GM23248 (cell line): ENCODE measurements at places on chromosomes 16 and 17. TPM values are rescaled to one million over a fixed set of nuclear protein-coding genes. Genes with fewer than 3 reads are reported as not detected.
A peak's percentile ranks its signal among the peaks of the same experiment; 100 is the strongest.

DNA sequence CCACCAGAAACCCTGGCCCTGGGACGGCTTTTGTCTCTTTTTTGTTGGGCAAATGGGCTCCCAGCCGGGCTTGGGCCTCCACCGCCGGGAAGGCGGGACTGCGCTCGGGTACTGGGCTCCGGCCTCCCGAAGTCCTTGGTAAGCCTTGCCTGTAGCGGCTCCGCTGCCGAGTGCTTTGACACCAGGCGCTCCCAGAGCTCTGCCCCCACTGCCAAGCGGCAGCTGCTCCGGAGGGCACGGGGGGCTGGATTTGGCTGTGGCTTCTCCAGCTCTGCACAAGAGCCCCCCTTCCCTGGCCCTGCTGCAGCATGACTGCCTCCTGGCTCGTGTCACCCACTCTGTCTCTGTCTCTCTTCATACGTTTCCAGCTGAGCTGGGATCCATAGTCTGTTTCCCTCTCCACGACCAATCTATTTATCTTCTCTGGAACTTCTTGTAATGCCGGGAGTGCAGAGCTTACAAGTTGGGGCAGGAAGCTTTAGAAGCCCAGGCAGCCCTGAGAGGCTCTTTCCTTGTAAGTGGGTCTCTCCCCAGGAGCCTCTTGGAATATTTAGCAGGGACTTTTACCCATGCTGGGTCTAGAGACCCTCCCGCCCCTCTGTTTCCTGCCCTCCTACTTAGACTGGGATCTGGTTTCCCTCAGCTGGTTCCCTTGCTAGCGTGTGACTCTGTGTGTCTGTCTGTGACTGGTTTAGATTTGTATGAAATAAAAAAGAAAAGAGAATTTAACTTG is 246.9 kb upstream of the GSE1 start:
- no peak for DNase-seq

GRCh38 chr17:45433159-45433535 is 477 bp upstream of the ARHGAP27 start:
- peak; percentile 19 for DNase-seq

- DNase-seq = no peak
Observed at GRCh38 chr17:82677353-82677925, 21.1 kb downstream of the RAB40B start.

DNA sequence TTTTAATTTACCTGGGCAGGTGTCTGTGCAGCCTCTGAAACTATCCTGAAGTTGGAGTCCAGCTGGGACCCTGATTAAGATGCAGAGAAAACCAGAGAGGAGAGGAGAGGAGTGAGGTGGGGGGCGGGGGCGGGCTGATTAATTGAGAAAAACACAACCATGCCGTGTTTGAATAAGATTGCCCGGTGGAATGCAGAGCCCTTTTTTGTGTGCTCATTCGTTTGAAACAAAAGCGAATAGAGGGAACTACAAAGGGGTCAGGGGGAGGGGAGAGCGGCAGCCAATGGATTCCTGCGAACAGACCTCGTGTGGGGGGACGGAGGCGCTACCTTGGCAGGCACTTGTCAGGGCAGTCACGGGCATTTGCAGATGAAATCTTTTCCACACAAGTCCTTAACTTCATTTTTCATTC is 355.8 kb downstream of the SOX9 start:
- DNase-seq = no peak

DNA sequence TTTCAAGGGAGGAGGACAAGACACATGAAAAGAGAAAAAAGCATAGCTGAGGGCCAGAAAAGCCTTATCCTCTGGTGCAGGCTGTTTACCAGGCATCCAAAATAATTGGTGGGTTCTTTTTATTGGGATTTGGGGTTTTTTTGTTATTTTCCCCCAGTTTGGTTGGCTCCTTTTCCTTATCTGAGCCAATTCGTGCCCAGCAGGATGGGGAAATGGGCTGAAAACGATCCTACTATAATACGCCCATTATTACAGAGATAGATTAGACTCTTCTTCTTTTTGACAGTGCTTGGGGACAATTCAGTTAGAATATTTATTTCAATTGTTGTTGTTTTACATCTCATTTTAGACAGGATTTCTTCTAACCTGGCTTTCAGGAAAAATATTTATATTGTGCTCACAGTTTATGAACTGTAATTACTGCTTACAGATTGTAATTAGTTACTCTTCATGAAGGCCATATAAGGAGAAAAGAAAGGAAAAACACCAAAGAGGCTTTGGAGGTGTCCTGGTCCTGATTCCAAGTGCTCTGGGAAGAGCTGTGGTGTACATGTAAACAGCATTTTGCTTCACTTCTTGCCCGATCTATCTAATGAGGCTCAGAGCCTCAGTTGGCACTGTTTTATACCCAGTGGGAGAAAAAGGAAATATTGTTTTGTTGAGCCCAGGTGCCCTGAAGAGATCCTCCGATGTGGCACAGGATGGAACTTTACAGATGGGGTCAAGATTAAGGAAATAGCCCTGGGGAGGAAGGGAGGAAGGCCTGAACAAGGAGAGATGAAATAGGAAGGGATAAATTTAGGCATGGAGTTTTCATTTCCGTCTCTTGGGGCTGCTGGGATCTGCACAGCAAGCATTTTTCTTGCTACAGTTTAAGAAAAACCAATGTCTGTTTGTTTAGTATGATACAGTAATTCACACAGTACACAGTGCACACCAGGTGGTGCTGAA is 611 bp upstream of the ANKRD40 start:
- peak; percentile 45 for DNase-seq

GRCh38 chr17:78324391-78325075 is 35.3 kb downstream of the SOCS3 start:
- peak; percentile 88 for DNase-seq

Gene KRT17
- 0.51 and 3.8 TPM in 2 replicates for total RNA-seq

Gene AIPL1
- total RNA-seq = not detected in 2 replicates

DNA sequence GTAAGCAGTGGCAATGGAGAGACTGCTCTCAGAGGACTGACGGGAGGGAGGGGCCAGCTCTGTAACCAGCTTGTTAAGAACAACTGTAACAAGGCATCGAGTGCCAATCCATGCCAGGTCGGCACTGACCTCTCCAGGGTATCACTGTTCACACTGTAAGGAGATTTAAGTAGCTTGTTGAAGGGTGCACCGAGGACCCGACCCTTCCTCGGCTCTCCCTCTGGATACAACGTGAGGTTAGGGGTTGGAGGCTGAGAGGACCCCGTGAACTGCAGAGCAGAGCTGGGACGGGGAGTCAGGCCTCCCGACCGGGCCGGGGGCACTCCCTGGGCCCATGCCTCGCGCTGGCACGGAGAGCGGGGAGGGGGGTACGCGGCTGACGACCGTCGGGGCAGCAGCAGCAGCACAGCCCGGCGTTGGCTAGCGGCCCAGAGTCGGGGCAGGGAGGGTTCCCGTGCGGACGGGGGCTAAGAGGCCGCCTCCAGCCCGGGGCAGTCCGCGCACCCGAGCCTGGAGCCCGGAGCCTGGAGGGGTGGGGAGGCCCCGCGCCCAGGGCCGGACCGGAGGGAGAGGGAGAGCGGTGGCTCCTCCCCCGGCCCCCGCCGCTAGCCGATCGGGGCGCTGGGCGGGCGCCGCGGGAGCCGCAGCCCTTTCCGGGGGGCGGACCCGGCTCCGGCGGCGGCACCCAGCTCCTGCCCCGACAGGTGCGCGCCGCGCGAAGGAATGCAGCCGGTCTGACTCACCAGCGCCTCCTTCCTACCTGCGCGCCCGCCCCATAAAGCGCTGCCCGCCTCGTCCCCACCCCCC is at the start of gene ITGB4:
TSS of gene ITGB4 (plus strand) at position 804 of the 807 bp plus-strand sequence. CDS start 3,245 bp downstream, outside the sequence.
- DNase-seq = peak; percentile 20

DNA sequence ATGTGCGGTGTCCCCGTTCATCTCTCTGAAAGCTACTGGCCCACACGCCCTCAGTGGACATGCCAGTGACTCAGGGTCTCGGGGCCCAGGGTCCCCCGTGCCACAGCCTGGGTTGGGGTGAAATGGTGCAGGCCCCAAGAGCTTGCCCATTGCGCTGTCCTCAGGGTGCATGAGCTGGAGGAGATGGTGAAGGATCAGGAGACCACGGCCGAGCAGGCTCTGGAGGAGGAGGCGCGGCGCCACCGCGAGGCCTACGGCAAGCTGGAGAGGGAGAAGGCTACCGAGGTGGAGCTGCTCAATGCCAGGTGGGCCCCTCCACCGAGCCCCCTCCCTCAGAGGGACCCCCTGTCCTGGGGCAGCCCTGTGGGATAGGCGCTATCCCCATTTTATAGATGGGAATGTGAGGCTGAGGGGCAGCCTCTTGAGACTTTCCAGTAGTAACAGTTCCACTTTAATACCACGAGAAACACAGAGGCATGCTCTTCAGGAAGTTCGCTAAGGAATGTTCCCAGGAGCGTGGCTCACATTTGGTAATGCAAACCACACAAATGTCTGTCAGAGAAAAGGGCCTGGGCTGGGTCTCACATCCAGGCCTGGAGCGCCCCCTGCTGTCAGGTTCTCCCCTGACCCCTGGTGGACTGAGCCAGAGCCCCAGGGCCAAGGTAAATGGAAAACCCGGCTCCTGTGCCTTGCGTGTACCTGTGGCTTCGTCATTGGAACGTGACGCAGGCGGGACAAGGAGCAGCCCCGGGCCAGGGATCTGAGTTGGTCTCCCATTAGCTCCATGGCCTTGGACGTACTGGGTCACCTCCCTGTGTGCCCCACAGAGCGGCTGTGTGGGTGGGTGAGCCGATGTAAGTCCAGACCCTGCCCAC is 133.7 kb downstream of the RAB11FIP4 start:
- DNase-seq = peak; percentile 96

DNA sequence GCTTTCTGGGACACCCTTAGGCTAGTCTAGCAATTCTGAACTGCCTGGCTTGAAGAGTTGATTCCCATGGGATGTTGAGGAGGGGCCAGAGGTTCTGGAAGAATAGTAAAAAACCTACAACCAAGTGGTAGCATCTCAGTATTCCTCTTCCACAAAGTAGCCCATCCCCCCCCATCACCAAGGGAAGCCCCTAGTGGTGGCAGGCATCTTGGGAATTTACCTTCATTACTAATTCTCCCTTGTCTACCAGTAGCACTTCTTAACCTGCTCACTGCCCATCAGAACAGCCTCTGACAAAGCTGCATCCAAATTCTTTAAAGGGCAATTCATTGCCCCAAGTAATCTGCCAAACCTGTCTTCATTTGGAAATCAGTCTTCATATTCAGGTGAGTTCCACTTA is 12.8 kb upstream of the RAB11FIP4 start:
- no peak for DNase-seq

GRCh38 chr17:81093619-81094508 is 58.9 kb downstream of the BAIAP2 start:
- no peak for DNase-seq

Gene KRT9
- not detected in 2 replicates for total RNA-seq

DNA sequence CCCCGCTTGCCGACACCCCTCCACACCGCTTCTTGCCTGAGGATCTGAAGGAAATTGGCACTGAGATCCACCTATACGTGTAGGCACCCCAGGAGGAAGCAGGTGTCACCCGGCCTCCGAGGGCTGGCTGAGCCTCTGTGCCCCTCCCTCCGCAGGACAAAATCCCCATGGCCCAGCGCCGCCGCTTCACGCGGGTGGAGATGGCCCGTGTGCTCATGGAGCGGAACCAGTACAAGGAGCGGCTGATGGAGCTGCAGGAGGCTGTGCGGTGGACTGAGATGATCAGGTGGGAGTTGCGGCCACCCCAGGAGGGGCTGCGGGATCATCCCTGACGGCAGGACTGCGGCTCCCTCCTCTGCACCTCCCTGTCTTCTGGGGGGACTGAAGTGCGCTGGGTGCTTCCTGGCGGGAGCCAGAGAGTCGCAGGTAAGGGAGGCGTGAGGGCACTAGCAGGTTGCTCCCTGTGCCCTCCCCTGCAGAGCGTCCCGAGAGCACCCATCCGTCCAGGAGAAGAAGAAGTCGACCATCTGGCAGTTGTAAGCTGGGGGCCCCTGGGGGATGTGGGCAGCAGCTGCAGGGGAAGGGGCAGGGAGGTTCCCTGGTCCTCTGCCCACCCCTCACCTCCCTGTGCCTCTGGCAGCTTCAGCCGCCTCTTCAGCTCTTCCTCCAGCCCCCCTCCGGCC is 9.0 kb downstream of the NME3 start:
- DNase-seq = no peak

- DNase-seq = no peak
Observed at GRCh38 chr17:57408071-57408811, 151.9 kb downstream of the MSI2 start.

DNA sequence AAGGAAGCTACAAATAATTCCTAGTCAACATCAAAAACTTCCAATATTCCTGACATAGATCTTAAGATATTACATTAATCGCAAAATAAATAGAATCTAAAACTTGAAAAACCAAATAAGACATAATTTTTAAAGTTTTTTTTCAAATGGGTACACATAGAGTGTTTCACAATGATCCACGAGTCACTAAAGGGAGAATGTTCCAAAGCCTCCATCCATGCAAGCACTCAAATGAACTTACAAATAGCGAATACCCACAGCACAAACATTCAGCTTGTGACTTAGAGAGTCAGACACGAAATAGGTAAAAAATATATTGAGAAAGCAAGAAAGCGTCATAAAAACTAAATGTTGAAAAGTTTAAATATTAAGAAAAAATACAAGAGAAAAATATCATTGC is 65.7 kb downstream of the CEP112 start:
- DNase-seq = peak; percentile 42

Gene GPR139
- not detected in 2 replicates for total RNA-seq

DNA sequence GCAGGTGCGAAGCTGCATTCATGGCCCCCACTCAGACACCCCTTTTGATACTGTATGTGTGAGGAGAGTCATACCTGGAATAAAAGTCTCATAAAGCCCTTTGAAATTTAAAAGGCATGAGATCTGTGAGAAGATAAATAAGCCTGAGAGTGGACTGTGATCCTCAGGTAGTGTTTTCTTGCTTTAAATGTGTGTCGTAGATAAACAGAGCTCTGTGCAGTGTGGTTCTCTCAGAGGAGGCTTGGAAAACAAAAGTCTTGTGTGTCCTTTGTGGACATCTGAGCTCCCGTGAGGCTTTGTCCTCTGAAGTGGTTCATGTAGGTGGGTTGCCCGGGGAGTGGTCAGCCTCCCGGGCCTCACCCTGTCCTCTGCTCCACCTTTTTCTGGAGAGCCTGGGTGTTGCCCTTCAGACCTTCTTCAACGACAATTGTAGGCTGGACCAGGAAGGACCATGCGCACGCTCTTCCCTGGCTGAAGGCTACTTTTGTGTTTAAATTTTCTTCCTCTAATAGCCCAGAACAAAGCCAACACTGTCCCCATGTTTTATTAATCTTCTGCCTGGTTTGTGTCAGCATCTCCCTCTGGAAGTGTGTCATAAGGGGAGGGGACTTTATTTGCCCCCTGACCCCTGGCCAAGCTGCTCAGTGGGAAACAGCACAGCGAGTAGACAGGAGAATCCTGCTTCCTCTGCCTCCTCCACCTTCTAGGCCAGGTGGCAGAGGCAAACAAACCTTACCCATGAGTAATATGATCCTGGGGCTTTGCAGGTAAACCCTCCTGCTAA is 151.2 kb downstream of the MSI2 start:
- no peak for DNase-seq

GRCh38 chr17:17749025-17749772 is 67.9 kb downstream of the RAI1 start:
- DNase-seq = no peak

Gene SECTM1
- total RNA-seq = 1.4 and 3.0 TPM in 2 replicates

DNA sequence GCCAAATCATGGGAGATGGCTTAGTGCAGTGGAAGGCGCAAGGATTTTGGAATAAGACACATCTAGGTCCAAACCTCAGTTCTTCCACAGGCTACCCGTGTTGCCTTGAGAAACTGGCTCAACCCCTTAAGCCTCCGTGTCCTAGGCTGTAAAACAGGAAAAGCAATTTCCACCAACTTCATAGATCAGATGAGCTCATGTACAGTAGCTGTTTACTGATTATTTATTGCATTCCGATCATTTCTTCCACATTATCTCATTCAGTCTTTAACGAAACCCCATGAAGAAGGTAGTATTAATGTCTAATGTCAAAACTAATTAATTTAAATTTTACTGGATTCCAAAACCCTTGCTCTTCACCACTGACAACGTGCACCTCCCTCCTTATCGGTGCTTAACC is 231.6 kb downstream of the GRIN2A start:
- no peak for DNase-seq

GRCh38 chr17:57984261-57984890 is 3.7 kb downstream of the VEZF1 start:
- no peak for DNase-seq

Gene TP53TG3D
- not detected in 2 replicates for total RNA-seq
